ENCODE measurements at places on chromosomes 6 and 20. TPM values are rescaled to one million over a fixed set of nuclear protein-coding genes. Genes with fewer than 3 reads are reported as not detected.

The TUBB2B gene
- total RNA-seq = 13.2 TPM

The ARFGEF2 gene
- 11.8 TPM for total RNA-seq

The PLA2G7 gene
- not detected for total RNA-seq

The DEF6 gene
- 0.06 TPM for total RNA-seq

The IYD gene
- total RNA-seq = not detected

The BPI gene
- not detected for total RNA-seq

The MCM3 gene
- total RNA-seq = 89.2 TPM

The BMP2 gene
- 0.57 TPM for total RNA-seq

The LINC00237 gene
- not detected for total RNA-seq

The ZC2HC1B gene
- not detected for total RNA-seq

The NKAPL gene
- not detected for total RNA-seq

The CD83 gene
- total RNA-seq = 2.7 TPM

The GPR6 gene
- not detected for total RNA-seq

The TSPO2 gene
- 0.10 TPM for total RNA-seq

The POM121L2 gene
- total RNA-seq = not detected

The ADGB gene
- total RNA-seq = not detected

The LRRC73 gene
- 1.2 TPM for total RNA-seq

The TFEB gene
- total RNA-seq = 5.9 TPM

The FAM83D gene
- total RNA-seq = 61.6 TPM

The COL12A1 gene
- total RNA-seq = 5.2 TPM

The LAMA4 gene
- 0.88 TPM for total RNA-seq

The RALGAPA2 gene
- 2.1 TPM for total RNA-seq

The LAMA5 gene
- total RNA-seq = 357 TPM

The CLPSL2 gene
- not detected for total RNA-seq

The SYNDIG1 gene
- 2.0 TPM for total RNA-seq

The RIPPLY2 gene
- 0.64 TPM for total RNA-seq

The SGK2 gene
- 5.6 TPM for total RNA-seq

The MCCD1 gene
- not detected for total RNA-seq

The SMPDL3A gene
- total RNA-seq = 2.5 TPM

The TREM1 gene
- total RNA-seq = not detected

The SLPI gene
- total RNA-seq = 14.6 TPM

The FAM209B gene
- not detected for total RNA-seq

Measured in A549 treated with CpdA at 1 μM for 4 hours (cell line).